Foreskin fibroblast (primary cell): ENCODE measurements at places on chromosomes 2 and 18.

DNA sequence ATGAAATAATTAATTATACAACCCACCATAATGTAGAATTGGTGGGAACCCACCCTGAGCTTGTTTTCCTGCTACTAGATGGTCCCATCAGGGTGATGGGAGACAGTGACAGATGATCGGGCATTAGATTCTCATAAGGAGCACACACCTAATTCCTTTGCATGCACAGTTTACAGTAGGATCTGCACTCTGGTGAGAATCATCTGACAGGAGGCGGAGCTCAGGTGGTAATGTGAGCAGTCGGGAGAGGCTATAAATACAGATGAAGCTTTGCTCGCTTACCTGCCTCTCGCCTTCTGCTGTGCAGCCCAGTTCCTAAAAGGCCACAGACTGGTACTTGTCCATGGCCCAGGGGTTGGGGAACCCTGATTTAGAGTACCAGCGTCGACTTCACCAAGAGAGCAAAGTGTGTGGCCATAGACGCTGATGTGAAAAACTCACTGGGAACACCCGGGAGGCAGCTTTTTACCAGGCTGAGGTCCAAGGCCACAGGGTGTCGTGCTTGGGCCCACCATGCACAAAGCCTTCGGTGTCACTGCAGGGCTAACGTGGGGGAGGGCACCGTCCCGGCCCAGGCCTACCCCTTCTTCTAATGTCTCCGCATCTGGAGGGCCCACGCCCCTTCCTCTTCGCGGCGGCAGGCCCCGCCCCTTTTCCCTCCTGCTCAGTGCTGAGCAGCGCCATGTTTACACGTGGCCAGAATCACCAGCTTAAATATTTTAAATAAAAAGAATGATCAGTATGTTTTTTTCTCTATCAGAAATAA lies 296.8 kb upstream of the HDAC4 start:
- DNase-seq, result no peak

GRCh38 chr2:190334479-190335224 lies 8.7 kb upstream of the INPP1 start:
- no peak for DNase-seq

- DNase-seq, result peak; percentile 75
These were observed 220.5 kb downstream of the PIEZO2 start for GRCh38 chr18:10928772-10929373.

- no peak for DNase-seq
These were observed 160.9 kb downstream of the VAPA start for GRCh38 chr18:10074728-10075127.

GRCh38 chr2:238493880-238494572 lies 67.3 kb downstream of the ASB1 start:
- no peak for DNase-seq

GRCh38 chr18:48100165-48100575 lies 169.7 kb upstream of the SMAD2 start:
- no peak for DNase-seq

DNA sequence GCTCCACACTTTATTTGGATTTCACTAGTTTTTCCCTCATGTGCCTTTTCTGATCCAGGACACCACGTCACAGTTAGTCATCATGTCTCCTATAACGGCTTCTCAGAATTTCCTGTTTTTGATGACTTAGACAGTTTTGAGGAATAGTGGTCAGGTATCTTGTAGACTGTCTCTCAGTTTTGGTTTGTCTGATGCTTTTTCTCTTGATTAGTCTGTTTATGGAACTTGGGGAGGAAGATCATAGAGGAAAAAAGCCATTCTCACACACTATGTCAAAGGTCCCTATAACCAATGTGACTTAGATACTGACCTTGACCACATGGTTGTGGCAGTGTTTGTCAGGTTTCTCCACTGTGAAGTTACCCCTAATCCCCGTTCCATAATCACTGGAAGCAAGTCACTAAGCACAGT lies 89.0 kb downstream of the RAPH1 start:
- peak; percentile 66 for DNase-seq

DNA sequence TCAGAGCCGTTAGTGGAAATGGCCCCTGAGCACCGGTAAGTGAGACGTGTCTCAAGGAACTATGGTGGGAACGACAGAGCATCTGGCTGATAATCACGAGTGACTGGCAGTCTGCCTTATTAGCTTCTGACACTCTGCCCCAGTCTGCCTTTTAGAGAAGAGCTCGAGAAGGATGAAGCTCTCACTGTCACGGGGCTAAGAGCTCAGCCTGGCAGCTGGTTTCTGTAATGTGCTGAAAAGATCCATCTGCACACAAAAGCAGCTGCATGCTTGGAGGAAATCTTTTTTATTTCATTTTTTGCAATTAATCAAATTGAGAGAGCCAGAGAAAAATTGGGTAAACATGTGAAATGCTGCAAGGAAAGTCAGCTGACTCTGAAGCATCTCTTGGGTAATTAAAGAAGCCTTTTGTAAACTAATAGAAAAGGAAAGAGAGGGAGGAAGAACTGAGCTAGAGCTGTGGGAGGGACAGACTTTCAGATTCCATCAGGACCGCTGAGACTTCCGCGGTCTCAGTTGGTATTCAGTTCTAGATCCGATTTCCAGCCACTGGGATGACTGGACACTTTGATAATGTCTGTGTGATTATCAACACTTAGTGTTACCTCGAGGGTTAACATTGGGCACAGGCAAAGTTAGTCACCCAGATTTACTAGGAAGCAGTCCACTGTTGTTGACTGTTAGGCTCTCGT lies 24.4 kb downstream of the MBP start:
- DNase-seq, result peak; percentile 92

DNA sequence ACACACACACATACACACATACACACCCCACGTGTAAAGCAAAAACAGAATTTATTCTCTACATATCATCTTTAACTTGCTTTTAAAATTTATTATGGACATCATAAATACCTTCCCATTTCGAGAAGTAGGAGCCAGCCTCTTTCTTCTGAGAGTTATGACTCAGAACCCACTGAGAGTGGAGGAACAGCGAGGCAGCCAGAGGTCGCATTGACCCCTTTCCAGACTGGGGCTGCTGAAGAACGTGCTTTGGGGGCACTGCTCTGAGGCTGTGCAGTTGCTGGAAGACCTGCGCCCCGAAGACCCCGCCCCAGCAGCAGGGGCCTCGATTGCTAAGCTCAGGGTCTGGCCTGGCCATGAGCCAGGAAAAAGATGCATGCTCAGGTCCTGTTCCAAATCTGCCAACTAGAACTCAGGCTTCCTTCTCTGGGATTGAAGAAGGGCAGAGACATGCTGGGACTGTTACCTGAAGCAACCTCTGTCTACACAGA lies 133.8 kb upstream of the TWIST2 start:
- DNase-seq, result peak; percentile 61

DNA sequence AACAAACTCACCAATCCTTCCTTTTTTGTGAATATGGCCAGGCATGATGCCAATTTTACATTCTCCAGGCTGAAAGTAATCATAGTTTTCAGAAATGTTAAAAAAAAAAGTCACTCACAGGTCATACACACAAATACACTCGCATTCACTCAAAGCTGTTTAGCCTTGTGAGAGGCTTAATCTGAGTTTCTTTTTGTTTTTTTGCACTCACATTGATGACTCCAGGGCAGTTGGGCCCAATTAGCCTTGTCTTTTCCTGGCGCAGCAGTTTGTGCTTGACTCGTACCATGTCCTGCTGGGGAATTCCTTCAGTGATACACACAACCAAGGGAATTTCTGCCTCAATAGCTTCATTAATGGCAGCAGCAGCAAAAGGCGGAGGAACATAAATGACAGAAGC lies 18.0 kb downstream of the SUCLG1 start:
- DNase-seq, result no peak
